ENCODE measurements at places on chromosomes 16 and 17.
A peak's percentile ranks its signal among the peaks of the same experiment; 100 is the strongest.

DNA sequence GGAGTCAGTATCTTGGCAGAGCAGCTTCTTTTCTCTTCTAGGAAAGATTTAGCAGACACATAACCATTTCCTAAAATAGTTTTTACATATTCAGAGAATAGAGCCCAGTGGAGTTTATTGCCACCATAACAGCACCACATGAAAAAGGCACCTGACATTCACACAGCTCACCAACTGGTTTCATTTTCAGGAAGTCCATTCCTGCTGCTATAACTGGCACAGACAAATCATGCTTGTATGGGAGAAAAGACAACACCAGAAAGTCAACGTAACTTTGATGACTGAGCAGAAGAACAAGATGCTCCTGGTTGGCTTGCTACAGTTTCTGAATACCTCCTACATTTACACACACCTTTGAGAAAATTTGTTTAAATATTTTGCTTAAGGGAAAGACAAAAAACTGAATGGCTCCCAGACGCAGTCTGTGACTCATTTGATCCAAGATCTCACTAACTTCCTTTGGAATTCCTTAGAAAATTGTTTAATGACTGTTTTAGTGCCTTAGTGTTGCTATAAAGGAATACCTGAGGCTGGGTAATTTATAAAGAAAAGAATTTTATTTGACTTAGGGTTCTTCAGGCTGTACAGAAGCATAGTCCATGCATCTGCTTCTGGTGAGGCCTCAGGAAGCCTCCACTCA is 1380.6 kb downstream of the CDH8 start:
- no peak for DNase-seq

- DNase-seq = peak; percentile 46
Measured at GRCh38 chr17:47733674-47734410, 806 bp downstream of the TBX21 start.

DNA sequence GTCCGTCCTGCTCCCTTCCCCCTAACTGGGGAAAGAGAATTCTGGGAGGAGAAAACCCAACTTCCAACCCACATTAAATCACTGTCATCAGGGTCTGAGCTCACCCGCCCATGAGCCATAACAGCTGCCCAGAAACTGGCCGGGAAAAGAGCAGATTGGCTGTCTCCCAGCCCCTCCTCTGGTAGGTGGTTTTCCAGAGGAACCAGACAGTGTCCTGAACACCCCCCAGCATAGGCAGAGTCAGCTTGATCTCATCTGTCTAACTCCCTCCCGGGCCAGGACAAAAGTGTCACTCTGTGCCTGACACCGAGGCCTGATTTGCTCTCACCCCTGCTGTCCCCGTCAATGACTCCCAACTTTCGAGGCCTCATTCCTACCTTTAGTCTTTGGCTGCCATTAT is 197.0 kb downstream of the AXIN2 start:
- DNase-seq = no peak

- peak; percentile 32 for DNase-seq
Measured at GRCh38 chr17:6413065-6413464, 21.9 kb downstream of the AIPL1 start.

GRCh38 chr16:4700997-4701743 is 7.8 kb downstream of the NUDT16L1 start:
- no peak for DNase-seq

- DNase-seq = no peak
Measured at GRCh38 chr16:31476303-31477219, 4.6 kb downstream of the TGFB1I1 start.

GRCh38 chr17:73510981-73511718 is 133.1 kb downstream of the SDK2 start:
- DNase-seq = no peak

- DNase-seq = no peak
Measured at GRCh38 chr16:3046641-3047386, 453 bp downstream of the MMP25 start.

- DNase-seq = no peak
Measured at GRCh38 chr16:58128181-58128631, 975 bp downstream of the CFAP20 start.

DNA sequence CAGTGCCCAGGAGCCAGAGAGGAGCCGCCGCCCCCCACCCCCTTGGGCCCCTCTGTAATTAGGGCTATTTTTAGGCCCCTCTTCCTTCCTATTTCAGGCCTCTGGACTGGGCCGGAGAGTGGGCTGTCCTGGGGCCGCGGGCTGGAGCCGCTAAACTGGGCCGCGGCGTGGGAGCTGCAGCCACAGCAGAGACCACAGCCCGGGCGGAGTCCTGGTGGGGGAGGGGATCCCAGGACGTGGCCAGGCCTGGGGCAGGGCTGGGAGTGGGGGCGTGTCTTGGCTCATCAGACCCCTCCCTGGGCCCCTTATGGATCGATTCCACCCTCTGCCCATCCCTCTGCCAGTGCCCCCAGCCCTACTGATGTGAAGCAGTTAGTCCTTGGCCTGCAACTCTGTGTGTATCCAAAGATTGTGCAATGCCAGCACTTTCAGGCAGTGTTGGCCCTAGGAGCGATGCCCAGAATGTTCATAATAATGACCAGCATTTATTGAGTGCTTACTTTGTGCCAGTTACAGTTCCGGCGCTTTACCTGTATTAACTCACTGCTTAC is 15.0 kb upstream of the TAC4 start:
- no peak for DNase-seq

DNA sequence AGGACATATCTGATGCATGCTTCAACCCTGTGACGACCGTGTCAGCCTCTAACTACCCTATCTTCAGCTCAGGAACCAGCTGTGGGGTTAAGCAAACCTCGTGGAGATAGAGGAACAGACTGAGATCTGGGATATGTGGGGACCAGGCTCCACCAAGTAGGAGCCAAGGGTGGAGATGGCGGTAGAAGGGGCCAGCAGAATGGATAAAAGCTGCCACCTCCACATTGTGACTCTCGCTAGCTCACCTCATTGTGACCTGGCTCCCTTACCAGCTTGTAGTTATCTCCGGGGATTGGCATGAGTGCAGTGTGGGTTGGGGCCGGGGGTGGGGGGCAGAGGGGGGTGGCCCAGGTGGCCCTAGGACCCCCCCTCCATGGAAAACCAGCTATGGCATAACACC is at the start of gene SPEM2:
Gene SPEM2 (plus strand): TSS at position 301 of the 400 bp plus-strand sequence. CDS start 73 bp downstream, at position 374.
- DNase-seq = no peak

DNA sequence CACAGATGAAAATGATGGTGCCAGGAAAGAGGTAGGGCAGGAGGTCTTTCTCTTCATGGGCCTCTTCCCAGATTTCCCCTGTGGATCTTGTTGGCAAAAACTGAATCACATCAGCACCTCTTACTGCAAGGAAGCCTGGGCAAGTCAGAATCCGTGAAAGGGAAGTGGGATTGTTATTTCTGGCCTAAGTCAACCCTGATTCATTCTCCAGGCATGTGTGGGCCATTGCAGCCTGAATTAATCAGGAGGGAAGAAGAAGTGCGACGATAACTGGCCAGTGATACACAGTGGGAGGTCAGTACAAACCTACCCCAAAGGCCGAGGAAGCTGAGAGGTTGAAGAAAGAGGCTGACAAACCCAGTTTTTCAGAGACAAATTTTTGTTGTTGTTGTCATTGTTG is 17.9 kb upstream of the NSMCE1 start:
- peak; percentile 84 for DNase-seq

- DNase-seq = no peak
Measured at GRCh38 chr17:78797213-78797612, 15.1 kb upstream of the CYTH1 start.

DNA sequence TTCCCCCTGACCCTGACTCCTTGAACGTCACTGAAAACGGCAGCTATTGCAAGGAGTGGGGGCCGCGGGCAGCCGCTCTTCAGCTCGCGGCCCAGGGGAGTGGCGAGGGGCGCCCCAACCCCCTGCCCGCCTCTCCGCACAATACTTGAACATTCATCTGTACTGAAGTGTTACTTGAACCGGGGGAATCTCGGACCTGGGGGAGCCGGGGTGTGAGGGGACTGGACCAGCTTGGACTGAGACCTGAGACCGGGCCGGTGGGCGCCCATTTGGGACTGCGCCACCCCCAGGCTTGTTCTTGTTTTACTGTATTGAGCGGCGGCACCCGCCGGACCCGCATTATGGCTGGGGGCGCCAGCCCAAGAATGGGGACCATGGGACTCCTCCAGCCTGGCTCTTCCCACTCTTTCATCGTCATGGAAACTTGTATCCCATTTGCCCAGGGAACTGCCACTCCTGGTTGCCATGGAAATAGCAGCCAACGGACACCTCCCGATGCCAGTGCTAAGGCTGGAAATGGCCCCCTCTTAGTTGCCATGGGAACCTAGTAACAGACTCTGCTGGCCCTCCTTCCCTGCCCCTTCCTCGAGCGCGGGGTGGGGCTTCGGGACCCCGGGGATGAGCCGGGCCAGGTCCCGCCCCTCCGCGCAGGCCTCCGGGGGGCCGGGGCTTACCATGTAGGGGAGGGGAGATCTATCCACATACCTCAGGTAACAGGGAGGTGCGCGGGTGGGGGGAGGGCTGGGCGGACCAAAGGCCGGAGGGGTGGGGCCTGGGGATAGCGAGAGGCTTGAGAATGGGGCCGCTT is 805 bp upstream of the ORAI3 start:
- DNase-seq = peak; percentile 93

DNA sequence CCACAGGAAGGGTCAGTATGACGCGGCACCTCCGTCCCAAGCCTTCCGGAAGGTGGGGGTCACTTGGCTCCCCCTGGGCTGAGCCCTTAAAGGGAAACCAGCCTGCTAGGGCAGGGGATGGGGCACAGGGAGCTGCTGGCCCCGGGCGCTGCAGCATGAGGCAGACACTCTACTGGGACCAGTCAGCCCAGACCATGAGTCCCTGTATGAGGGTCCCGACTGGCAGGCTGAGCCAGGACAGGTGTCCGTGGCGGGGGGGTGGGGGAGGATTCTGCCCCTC is 43.4 kb upstream of the ZC3H18 start:
- DNase-seq = no peak

- peak; percentile 56 for DNase-seq
Measured at GRCh38 chr16:54397190-54397835, 110.7 kb upstream of the IRX3 start.

DNA sequence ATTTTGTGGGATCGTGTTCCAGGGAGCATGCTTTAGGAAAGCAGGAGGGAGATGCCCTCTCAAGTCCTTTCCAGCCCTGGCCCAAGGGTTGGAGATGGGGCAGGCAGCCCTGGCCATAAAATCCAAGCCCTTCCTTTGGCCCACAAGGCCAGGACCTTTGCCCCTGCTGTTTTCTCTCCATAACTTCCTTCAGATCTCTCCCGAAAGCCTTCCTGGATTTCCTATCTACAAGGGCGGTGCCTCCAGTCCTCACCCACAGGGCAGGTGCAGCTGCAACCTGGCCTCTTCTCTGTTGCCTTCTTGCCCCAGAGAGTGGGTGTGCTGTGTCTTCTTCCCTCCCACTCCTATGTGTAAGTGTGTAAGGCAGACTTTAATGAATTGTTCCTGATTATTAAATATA is 8.5 kb upstream of the PDP2 start:
- no peak for DNase-seq

- DNase-seq = no peak
Measured at GRCh38 chr16:29126057-29126494, 141.2 kb downstream of the LAT start.

DNA sequence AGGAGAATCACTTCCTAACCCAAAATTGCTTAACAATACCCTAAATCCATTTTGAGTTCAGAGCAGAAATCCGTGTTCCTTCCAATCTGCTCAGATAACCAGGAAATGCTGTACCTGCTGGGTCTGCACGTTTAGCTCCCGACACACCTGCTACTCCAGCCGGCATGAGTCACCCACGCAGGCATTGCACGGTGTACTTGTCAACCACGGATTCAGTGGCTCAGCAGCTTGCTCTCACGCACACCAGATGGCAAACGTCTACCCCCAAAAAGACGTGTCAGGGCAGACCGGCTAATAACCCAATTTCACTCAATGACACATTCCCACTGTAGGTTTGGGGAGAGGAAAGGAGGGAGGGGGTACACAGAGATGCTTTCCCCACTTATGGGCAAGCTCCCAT is 468.1 kb downstream of the SOX9 start:
- no peak for DNase-seq

DNA sequence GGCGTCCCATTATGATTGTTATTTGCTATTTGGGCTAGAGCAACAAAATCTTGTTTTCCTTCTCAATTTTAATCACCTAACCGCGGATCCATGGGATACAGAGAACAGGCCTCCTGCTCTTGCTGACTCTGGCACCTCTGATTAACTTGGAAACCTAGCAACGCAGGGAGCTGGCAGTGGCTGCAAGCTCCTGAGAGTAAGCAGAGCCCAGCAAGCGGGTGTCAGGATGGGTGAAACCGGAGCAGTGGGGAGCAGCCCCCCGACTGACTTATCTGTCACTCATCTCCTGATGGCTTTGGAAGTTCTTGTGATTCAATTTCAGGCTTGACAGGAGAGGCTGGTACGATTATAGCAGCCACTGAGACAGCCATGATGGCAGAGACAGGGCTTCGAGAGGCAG is 45.5 kb upstream of the CDC42EP4 start:
- no peak for DNase-seq

- no peak for DNase-seq
Measured at GRCh38 chr16:50197582-50197981, 44.5 kb downstream of the TENT4B start.

- no peak for DNase-seq
Measured at GRCh38 chr17:80443916-80444643, 29.1 kb downstream of the ENDOV start.

DNA sequence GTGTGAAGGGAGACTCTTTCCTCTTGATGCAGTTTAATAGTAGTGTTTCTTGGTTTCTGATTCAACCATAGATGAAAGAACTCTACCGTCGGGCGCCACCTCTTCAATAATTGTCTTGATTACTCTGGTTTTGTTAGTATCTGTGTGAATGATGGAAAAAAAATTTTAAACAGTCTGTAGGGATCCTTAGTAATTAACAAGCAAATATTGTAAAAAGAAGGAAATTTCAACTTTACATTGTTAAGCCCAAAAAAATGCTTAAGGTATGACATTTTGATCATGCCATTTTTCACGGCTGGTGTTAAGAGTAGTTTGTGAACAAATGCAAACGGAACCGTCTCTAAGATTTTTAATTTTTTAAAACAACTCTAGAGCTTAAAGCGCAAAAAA is 4.1 kb downstream of the KRT10 start:
- DNase-seq = no peak

DNA sequence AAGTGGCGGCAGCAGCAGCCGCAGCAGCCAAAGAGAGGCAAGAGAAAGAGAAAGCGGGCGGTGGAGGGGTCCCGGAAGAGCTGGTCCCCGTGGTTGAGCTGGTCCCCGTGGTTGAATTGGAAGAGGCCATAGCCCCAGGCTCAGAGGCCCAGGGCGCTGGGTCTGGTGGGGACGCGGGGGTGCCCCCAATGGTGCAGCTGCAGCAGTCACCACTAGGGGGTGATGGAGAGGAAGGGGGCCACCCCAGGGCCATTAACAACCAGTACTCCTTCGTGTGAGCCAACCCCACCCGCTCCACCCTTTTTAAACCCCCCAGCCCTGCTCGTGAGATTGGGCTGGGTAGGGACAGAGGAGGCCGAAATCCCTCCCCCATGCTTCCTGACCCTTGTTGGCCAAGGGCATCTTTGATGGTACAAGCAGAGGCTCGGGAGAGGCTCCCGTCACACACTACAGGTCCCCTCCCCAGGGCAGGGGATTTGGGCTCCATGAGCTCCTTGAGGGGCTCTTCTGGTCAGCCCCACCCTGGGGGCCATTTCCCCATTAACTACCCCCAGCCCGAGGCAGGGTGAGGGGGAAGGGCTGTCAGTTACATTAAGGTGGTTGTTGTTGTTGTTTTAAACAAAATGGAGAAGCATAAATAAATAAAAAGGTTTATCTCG is 4.6 kb upstream of the ATP2A1 start:
- peak; percentile 53 for DNase-seq

GRCh38 chr17:29449865-29450671 is 59.9 kb downstream of the TAOK1 start:
- no peak for DNase-seq

- DNase-seq = no peak
Measured at GRCh38 chr16:83402967-83403366, 404.8 kb upstream of the HSBP1 start.
